ENCODE measurements at places on chromosomes 1 and 21.
A peak's percentile ranks its signal among the peaks of the same experiment; 100 is the strongest.

DNA sequence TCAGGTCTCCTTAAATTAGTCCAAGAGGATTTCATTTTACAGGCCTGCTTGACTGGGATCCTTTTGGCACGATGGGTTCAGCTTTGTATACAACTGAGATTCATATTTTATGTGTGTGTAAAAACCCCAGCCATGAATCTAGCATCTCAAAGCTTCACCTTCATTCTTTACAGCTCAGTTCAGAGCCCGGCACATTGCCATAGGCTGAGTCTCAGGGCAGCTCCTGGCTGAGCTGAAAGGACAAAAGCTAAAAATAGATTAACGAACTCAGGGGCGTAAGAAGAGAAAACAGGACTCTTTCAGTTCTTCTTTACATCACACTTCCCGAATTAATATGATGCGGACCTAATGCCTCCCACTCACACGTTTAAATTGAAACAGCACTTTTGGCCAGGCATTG lies 262.8 kb upstream of the PBX1 start:
- DNase-seq: no peak

DNA sequence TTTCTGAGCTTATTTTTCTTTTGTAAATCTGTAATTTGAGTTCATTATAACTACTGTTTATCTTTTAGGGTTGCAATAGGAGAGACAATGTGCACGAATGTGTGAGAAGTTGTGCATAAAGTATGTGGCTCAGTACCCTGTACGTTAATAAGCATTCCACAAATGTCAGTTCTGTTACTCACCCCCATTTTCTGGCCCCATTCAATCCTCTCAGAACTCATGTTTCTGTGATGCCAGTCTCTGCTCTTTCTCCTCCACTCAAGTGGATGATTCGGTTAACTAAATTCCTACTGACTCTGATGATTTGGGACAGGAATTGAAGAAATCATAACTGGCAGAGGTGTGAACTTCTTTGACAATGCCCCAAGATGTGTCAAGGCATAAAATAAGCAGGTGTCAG lies 10.2 kb upstream of the DMRTB1 start:
- no peak for DNase-seq

- DNase-seq: no peak
Observed at GRCh38 chr1:73463873-73464272, 734.1 kb downstream of the LRRIQ3 start.

DNA sequence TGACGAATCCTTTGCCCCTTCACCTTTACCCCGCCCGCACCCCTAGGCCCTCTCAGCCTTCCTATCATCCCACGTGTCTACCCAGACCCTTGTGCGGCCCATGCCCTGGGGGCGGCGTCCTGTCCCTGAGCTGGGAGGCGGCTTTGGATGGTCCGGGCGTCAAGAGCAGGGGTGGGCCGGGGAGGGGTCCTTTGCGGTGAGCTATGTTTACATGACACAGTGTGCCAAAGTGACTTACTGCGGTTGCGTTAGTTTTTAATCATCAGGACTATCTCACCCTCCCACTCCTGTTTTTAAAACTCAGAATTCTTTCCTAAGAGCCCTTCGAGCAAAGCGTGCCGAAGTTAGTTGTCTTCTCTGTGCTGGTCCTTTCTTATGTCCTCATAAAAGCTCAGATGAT lies 144.6 kb downstream of the PGBD5 start:
- no peak for DNase-seq

GRCh38 chr1:22749919-22750684 lies 39.5 kb downstream of the EPHB2 start:
- no peak for DNase-seq

DNA sequence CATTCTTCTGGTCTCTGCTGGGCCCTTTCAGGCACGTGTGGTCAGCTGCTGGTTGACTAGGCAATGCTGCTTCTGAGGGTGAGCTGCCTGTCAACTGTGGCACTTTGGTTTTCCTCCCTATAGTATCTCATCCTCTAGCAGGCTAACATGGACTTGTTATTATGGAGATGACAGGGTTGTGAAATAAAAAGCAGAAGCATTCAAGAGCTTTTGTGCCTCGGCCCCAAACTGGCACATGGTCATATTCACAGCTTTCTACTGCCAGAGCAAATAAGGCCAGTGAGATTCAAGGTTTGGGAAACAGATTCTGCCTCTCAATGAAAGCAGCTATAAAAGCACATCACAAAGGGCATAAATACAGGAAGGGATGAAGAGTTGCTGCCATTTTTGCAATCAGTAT lies 1.6 kb upstream of the ZNF124 start:
- no peak for DNase-seq

DNA sequence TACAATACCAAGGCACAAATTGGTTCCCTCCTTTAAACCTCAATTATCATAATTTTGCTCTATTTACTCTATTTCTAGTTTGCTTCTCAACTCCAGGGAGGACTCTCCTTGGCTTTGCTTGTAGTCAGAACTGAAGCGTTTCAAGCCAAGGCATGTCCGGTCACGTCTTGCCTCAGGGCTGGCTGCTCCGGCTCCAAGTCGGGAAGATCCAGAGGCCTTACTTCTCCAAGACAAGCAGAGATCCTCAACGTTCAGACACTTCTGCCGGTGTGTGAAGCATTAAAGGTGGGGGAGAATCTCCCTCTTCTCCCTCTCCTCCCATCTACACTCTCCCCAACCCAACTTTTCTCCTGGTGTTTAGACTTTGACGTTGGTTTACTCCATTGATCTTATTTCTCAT lies 7.2 kb upstream of the HHAT start:
- no peak for DNase-seq

GRCh38 chr1:234647758-234648157 lies 37.8 kb upstream of the IRF2BP2 start:
- DNase-seq: no peak

- DNase-seq: no peak
Observed at GRCh38 chr1:16445052-16445451, 4.5 kb downstream of the NECAP2 start.

GRCh38 chr1:34460193-34460592 lies 283.5 kb downstream of the C1orf94 start:
- DNase-seq: peak; percentile 50

DNA sequence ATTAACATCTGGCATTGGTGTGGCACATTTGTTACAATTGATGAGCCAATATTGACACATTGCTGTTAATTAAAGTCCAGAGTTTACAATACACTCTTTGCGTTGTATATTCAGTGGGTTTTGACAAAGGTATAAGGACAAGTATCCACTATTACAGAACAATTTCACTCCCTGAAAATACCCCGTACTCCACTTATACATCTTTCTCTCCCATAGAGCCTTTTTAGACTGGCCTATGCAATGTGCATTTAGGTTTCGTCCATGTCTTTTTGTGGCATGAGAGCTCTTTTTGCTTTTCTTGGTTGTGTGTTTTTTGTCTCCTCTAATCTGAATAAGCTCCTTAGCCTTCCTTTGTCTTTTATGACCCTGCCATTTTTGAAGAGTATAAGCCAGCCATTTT lies 40.6 kb upstream of the TSNAX start:
- DNase-seq: no peak

- DNase-seq: no peak
Observed at GRCh38 chr1:234561319-234561718, 48.7 kb downstream of the IRF2BP2 start.

DNA sequence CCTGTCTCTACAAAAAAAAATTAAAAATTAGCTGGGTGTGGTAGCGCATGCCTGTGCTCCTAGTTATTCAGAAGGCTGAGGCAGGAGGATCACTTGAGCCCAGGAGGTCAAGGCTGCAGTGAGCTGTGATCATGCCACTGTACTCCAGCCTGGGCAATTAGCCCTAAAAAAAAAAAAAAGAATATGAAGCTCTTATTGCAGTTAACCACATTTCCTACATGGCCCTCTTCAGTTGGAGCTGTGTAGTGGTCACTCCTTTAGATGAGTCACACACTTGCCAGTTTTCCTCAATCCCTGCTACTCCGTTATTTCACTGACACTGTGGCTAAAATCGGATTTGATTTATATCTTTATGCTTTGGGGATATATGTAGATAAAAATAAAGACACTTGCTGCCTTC lies 11.8 kb downstream of the NFYC start:
- DNase-seq: no peak

DNA sequence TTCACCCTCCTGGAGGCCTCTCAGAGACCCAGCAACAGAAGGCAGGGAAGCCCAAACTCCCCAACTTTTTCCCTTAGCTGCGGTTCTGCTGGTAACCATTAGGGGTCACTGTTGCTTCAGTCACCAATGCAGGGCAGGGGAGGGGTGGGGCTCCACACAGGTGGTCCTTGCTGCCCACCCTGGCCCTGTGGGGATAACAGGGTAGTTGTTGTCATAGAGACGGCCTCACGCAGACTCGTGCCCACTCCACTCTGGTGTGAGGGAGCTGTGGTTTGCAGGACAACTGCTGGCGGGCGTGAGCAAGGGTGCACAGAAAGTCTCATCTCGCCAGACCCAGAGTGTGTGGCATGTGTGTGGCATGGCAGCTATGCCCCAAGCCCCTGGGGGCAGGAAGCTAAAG lies 19.9 kb downstream of the INSRR start:
- DNase-seq: no peak

DNA sequence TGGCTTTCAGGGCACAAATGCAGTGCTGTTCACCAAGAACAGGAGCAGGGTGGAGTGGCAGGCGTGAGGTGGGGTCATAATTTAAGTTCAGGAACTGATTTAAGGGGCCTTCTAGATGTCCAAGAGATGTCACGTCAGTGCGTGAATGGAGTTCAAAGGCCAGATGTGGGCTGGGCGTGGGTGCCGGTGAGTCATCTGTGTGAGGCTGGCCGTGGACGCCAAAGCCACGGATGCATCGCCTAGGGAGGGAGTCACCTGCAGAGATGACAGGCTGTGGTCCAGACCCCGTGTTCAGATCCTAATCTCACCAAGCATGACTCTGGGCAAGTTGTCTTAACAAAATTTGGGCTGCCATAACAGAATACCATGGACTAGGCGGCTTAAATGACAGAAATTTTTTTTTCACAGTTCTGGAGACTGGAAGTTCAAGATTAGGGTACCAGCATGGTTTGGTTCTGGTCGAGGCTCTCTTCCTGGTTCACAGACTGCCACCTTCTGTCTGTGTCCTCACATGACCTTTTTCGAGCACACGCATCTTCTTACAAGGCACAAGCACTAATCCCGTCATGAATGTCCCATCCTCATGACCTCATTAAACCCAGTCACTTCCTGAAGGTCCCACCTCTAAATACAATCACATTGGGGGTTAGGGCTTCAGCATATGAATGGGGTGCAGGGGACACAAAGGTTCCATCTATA lies 109.6 kb downstream of the PRDM2 start:
- no peak for DNase-seq

GRCh38 chr1:225428881-225429455 lies 1.1 kb upstream of the LBR start:
- no peak for DNase-seq

DNA sequence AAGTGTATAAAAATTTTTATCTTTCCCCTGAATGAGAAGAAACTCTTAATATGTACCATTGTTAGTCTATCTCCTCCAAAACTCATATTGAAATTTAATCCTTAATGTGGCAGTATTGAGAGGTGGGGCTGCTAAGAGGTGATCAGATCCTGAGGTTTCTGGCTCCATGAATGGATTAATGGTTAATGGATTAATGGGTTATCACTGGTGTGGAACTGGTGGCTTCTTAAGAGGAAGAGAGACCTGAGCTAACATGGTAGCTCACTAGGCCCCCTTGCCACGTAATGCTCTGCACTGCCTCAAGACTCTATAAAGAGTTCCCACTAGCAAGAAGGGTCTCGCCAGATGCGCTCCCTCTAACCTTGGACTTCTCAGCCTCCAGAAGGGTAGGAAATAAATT lies 70.6 kb upstream of the ZBTB18 start:
- DNase-seq: no peak

DNA sequence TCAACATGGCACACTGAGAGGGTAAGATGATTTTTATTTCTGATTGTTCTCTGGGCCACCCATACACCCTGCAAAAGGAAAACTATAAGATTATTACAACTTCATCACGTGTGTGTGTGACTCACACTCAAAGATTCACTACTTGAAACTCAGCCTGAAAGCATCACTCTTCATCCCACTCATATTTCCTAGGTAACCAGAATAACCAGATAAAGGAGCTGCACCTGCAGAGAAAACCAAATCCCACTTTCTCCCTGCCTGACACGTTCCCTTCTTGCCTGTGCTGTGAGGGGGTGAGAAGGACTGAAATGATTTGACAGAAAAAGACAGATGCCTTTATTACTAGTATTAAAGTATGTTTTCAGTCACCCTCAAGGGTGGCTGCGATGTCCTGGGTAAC lies 131.6 kb downstream of the TGFBR3 start:
- DNase-seq: no peak

DNA sequence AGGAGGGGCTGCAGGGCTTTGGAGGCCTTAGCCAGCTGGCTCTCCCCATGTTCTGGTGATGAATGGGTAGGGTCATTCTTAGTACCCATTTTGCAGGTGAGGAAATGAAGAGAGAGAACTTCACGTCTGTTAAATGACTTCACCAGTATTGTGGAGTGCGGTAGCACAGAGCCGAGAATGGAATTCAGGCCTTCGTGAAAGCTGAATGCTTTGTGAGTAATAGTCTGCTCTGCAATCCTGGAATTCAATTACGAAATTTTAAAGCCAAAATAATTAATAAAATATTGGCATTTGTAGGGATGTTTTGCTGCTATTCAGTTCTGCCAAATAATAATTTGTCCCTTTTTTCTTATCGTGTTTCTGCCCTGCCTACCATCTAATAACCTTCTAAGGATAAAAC lies 197.7 kb downstream of the GREM2 start:
- no peak for DNase-seq

DNA sequence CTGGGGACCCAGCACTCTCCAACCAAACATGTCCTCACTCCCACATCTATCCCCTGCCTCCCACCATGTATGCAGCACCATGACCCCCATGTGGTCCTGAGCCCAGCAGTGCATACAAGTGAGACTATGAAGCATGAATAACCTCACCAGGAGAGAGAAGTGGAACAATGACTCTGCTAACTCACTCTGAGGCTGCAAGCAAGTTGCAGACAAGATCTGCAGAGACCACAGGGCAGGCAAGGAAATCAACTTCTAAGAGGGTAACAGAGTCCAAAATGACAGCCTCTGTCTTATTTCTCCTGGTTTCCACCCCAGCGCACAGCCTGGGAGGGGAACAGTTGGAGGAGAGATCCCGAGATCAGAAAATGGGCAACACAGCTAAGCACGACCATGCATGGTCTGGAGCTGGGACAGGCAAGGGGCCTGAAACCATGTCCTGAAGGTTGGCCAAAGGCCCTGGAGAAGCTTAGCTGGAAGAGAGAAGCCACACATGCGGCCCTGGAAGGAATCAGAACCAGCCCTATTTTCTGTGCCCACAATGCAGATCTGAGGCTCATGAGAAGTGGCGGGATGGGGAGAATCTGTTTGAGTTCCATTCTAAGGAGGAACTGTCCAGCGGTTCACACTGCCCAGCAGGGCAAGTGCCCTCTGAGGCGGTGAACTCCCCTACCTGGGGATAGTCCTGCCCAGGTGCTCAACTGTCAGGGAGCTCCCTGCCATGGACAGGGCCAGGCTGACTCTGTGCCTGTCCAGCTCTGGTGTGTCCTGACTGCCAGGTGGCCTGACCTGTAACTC lies 12.5 kb upstream of the REN start:
- no peak for DNase-seq

Measured in LNCaP clone FGC (cell line).